Activated naive CD8-positive, alpha-beta T cell treated with anti-CD3 and anti-CD28 coated beads, Interleukin-2, amount 10 ng/mL, durations not matched to agents 7 days and 5 days (primary cell): ENCODE measurements at places on chromosomes 7 and 10.

DNA sequence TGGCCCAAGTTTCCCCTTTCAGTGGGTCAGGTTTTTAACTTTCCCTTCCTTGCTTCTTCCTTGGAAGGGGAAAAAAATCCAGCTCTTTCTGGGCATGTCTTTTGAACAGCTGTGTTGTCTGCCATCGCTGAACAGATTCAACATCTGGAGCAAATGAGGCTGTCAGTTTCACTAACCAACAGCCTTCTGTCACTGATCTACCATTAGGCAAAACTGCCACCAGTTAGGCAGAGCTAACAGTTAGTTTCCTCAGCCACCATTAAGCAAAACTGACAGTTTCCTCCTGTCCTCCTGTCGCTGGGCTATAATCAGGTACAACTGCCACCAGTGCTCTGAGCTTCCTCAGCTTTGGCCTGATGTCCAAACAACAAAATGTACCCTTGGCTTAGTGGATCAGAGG lies 81.9 kb downstream of the NPTX2 start:
- H3K27ac ChIP-seq, result no peak overlapping the region
- H3K4me3 ChIP-seq, result no peak overlapping the region
- H3K27me3 ChIP-seq, result no peaks in the 10 kb centered on the region
- DNase-seq, result no peak

DNA sequence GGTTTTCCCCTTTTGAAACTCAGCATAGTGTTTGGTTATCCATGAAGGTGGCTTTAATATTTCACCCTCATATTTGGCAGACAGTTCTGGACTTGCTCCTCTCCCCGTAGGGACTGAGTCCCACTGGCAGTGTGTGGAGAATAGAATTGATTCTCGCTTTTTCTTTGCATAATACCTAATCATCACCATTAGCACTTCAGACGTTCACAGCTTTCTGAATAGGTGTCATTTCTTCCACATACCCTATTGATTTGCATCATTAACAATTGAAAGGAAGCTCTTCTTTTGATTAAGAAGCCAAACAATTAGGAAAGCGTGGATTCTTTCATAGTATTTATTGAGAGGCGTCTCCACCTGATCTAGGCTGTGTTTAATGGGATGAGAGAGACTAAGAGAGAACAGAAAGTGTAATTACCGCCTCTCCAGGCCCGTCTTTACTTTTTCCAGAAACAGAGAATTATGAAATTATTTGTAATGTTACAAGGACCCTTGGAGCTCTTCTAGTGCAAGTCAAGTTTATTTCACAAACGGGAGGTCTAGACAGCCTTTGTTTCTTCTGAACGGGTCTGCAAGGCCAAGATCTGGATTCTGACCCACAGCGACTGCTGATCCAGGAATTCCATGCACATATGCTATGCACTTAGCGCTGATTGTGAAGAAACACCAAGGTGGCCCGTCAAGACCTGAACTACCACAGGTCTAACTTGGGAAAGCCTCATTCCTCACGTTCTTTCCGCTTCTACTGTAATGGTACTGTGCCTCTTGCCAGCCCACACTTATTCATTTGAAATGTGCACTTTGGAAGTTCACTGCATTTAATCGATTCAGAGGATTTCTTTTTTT lies 249.9 kb upstream of the C7orf33 start:
- no peaks in the 10 kb centered on the region for H3K36me3 ChIP-seq
- H3K4me1 ChIP-seq, result peaks cover 4% of the 10 kb centered on the region
- DNase-seq, result no peak
- no peak overlapping the region for H3K4me3 ChIP-seq

DNA sequence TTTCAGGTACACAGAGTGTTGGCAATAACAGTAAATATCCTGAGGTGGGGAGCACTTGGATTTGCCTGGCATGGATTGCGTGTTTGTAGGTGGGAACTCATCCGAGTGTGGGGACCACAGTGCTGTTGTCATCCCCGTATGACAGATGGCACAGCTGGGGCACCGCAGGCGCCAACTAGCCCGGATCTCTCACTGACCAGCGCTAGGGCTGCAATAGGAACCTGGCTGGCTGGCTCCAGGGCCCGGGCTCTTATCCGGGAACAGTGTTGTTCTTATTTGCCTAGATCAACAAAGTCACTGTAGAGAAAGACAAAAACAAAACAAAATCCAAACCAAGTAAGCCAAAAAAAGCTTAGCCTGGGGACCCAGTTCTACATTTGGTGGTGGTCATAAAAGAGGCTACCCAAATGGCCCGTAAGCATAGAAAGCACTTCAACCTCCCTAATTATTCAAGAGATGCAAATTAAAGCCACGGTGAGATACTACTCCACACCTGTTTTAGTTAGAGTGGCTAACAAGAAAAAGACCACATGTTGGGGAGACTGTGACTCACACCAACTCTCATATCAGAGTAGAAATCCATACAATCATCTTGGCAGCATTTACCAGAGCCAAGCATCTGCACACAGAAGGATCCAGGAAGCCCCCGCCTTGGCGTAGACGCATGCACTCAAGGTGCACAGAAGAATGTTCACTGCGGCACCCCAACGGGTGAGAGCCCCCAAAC lies 27.2 kb upstream of the PFKFB3 start:
- peak overlapping the region; percentile 2 for H3K27ac ChIP-seq
- H3K27me3 ChIP-seq, result no peaks in the 10 kb centered on the region
- H3K36me3 ChIP-seq, result peaks cover 11% of the 10 kb centered on the region
- DNase-seq, result no peak
- H3K4me3 ChIP-seq, result no peak overlapping the region

DNA sequence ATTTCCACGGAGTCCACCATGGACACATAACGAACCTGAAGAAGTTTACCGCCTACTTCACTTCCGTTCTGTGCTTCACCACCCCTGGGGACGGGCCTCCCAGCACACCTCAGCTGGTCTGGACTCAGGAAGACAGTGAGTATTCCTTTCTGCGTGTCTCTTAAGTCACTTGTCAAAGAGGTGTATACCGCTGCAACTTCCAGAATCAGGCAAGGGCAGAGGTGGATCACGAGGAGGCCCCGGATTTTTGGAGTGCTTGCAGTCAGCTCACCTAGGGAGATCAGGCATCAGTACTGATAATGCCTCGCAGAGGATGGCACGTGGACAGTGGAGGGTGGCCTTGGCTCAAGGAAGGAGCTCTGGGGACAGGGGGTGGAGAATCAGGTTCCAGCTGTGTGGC lies 630.4 kb upstream of the FOXK1 start:
- H3K27me3 ChIP-seq, result no peaks in the 10 kb centered on the region
- no peaks in the 10 kb centered on the region for H3K4me1 ChIP-seq
- H3K27ac ChIP-seq, result no peak overlapping the region

DNA sequence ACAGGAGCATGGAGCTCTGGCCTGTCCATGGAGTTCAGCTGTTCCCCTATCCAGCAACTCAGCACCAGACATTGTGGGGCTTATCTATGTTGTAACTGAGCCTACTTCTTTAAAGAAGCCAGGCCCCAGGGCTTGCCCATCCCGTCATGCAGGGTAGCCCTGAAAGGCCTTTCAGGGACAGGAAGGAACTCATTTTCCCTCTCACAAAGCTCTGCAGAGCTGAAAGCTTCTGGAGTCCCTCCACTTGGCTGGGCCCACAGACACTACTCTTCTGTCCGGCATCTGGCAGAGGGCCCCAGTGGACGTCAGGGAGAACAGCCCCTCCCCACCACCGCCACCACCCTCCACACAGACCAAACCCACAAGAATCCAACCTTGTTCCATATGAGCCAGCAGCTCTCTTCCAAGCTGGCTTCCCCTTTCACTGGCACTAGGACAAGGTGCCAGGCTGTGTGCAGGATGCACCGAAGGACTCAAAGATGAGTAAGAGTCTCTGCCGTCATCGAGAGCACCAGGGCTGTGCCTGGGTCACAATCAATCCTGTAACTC lies 33.1 kb downstream of the DENND2A start:
- no peak overlapping the region for H3K27ac ChIP-seq
- H3K4me3 ChIP-seq, result no peak overlapping the region

GRCh38 chr7:42981601-42982000 lies 49.4 kb downstream of the MRPL32 start:
- DNase-seq, result no peak
- no peak overlapping the region for H3K27ac ChIP-seq
- no peaks in the 10 kb centered on the region for H3K36me3 ChIP-seq
- H3K27me3 ChIP-seq, result peaks cover 2% of the 10 kb centered on the region
- no peaks in the 10 kb centered on the region for H3K4me1 ChIP-seq

DNA sequence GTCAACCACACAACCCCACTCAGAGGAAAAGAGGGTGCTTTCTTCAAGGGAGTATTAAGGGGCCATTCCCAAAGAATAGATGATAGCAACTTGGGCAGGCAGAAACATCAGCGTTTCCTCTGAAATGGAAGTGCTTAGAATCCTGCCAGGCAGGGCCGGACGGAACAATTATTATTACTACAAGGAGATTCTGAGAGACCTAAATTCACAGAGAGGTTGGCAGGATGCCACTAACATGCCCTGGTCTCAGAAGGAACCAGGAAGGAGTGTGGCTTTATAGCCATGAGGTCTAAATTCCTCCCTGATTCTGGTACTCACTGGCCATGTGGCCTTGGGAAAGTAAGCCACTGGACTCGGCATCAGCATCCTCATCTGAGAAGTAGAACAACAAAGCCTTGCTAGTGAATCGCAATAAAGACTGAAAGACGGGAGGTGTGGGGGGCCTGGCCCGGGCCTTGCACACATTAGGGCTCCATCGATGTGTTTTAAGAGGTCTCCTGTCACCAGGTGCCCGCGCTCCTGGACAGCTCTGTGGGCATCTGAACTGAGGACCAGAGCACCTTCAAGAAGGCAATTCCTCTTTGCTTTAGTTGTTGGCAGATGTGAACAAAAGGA lies 131.5 kb downstream of the OAT start:
- no peak overlapping the region for H3K27ac ChIP-seq
- peaks cover 5% of the 10 kb centered on the region for H3K4me1 ChIP-seq
- peaks cover 2% of the 10 kb centered on the region for H3K27me3 ChIP-seq
- no peak for DNase-seq
- no peaks in the 10 kb centered on the region for H3K36me3 ChIP-seq
- H3K4me3 ChIP-seq, result no peak overlapping the region
